ENCODE measurements at places on chromosomes 7 and 10.

DNA sequence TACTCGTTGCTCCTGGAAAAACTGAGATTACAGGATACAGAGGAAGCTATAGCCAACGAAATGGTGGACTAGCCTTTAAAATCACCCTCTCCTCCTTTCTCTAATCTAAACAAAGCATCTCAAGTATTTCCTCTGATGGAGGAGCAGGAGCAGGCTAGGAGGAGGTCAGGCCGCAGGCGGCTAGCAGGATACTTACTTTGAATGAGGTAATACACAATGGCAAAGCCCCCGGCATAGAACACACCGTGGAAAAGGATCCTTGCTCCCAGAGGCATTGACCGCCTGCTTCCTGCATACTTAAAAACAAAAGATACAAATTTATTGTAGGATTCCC lies 64.4 kb downstream of the STK17A start:
- DNase-seq: no peak

- DNase-seq: no peak
These were observed 185.1 kb upstream of the NOBOX start for GRCh38 chr7:144588559-144589051.

DNA sequence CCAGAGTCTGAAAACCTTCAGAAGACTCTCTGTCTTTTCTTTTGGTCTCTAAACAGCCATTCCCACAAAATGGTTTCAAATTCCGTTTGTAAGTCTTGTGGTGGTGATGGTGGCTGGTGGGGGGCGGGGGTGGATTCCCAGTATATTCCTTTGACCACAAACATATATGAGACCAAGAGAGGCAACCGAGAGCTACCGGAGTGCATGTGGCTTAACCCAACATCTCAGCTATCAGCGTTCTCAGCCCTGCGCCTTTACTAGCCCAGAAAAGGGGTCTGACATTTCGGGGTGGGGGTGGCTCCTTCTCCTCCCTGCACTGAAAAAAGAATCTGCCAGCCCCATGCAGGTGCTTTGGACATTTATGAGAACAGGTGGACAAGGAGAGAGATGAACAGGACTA lies 621.1 kb downstream of the ACTR3B start:
- no peak for DNase-seq

GRCh38 chr10:132787495-132788179 lies 1.7 kb upstream of the NKX6-2 start:
- DNase-seq: peak; percentile 67

DNA sequence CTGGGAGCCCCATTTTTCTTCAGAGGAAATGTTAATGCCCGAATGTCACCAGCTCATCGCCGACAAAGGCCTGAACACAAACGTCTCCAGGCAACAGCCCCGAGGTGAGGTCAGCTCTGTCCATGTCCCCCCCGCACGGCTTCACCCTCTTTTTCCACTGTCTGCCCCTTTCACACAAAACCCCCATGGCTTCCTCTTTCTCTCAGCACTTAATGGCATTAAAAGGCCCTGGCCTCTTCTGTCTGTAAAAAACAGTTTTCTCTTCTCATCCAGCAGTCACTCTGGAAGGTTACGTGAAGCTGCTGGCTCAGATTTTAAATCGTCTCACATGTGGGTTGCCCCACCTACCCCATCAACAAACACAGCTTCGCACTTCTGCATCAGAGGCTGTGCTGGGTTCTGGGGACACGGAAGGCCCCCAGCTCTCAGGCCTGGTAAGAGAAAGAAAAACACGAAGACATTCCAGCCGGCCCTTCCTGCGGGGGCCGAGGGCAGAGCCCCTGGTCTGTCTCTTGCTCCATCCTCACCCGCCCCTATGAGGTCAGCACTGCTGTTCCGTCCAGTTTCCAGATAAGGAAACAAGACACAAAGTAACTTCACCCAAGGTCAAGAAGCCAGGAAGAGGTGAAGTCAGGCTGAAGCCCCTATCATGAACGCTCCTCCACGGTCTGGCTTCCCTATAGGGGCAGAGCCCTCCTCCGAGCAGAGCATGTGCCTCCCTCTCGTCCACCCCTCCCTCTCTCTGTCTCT lies 91.1 kb upstream of the PDGFA start:
- DNase-seq: no peak

DNA sequence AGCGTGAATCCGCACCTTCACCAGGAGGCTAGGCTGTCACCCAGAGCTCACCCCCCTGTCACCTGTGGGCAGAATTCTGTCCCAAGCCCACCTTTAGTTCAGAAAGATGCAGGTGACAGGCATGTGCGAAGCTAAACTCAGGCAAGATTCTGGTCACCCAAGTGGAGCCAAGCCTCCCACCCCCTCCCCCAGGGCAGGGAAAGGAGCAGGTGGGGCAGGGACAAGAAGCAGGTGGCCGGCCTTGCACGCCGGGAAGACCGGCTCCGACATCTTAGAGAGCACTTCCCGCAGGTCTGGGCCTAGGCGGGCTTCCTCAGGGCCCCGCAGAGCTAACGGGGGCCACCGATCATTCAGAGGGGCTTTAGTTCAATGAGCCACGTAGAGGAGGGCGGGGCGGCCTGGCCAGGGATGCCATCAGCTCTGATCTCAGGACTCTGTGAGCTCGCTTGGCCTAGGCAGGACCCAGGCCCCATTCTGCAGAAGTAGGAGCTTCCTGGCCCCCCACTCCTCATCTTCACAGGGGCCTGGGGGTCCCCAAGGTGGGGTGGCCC lies 19.9 kb downstream of the UNCX start:
- no peak for DNase-seq

Data from HEK293T (cell line).